ENCODE measurements at places on chromosomes 1 and 21.

DNA sequence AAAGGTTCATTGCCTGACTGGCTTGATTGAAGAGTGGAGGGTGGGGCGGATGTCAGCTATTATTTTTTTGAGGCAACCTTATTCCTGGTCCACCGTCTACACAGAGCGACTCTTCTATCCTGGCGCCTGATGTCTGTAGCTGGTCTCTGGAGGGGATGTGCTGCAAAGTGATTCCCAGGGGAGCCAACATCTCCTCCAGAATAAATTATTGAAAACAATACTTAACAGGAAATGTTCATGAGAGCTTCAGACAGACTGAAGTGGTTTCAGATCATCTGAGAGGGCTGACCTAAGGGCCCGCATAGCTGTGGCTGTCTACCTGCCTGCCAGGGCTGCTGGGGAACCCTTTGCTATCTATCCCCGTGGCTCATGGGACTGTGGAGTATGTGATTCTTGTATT is 66.7 kb downstream of the TEX35 start:
- no peak for DNase-seq

DNA sequence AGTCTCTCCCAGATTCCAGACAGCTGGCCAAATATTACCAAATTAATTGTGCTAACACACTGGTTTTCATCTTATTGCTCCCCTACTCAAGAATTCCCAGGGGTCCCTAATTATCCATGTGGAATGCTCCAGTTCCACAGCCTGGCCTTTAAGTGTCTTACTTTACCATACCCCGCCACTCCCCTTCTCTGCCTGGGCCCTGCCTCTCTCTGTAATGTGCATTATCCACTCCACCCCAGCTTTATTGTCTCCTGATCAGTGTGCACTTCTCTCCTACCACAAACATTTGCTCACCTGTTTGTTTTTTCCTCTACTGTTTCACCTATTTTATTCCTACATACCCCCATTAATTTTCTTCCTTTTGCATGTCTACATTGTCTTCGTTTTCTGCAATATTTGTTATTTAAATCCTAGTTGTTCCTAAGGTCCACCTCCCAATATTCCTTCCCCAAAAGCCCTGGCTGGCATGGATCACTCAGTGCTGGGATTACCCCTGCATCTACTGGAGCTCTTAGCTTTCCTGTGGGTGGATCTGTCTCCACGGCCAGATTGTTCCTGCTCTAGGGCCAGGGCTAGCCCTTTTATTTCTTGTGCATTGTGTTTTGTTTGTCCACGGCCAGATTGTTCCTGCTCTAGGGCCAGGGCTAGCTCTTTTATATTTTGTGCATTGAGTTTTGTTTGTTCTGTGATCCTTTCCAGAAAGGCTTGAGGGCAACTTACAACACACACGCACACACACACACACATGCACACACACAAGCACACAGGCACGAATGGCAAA is 33.4 kb upstream of the ATP1B1 start:
- DNase-seq: no peak

- no peak for DNase-seq
Measured at GRCh38 chr1:1098681-1099421, 17.0 kb downstream of the C1orf159 start.

DNA sequence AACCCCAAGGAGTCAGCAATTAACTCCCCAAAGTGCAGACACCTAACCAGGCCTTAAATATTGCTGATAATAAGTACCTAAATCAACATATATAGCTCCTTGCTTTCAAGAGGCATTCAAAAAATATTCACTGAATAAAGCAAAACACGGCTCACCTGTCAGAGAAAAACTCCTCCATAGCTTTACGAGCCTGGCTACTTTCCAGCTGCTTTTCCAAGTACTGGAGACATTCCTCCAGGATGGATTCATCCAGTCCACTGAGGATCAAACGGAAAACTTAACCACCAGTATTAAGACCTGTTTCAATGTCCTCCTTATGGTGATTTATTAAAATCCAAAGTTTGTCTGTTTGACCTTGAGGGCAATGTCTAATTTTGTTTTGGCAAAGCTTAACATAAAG is 44.6 kb downstream of the UBR4 start:
- DNase-seq: no peak

- peak; percentile 12 for DNase-seq
Measured at GRCh38 chr21:45309069-45309986, 21.6 kb upstream of the POFUT2 start.

DNA sequence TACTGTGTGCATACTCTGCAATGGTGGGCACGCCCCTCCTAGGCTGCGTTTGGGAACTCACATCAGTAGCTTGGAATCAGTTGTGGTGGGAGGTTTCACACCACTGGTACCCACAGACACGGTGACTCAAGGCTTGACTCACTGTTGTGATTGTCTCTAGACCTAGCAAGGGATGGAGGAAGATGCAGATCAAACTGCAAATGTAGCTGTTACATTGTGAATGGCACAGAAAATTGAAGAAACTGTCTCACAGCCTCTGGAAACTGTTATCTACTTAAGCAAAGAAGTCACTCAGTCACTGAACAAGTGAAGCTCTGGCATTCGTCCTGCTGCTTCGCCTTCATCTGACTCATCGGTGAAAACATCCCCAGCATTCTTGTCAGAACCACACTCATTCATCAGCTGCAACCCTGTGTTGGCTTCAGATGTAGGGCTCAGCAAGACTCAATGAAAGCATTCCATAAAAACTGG is 59.5 kb downstream of the POFUT2 start:
- no peak for DNase-seq
